Progenitor cell of endocrine pancreas (in vitro differentiated cells): ENCODE measurements at places on chromosomes 16 and 17. TPM values are rescaled to one million over a fixed set of nuclear protein-coding genes. Genes with fewer than 3 reads are reported as not detected.

GRCh38 chr16:8621222-8621571, 301 bp upstream of the METTL22 start:
- no peak for DNase-seq

DNA sequence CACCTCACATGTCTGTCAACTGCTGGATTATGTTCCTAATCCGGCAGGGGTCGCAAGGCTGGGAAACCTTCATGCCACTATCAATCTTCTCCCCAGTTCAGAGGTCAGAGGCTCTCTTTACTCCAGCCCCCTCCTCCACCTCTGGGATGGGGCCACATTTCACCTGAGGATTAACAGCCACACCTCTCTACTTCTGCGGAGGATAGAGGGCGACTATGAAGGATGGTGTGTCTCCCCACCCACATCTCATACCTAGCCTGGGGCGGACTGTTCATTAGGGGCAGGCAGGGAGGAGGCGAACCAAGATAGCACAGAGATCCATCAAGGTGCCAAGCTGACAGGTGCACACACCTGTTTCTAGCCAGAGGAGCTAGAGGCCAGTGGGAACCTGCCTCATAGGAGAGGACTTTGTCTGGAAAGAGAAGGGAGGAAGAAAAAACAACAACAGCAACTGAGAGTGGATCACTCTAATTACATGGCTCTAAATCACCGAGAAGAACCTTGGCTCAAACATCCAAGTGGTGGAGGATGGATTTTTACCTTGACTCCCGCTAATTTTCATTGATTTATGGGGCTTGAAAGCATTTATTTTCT, 41.9 kb upstream of the SKAP1 start:
- DNase-seq = no peak

GRCh38 chr17:36001862-36002603, 680 bp upstream of the CCL15 start:
- no peak for DNase-seq

GRCh38 chr17:46044286-46044928, 45.4 kb downstream of the STH start:
- DNase-seq = no peak

- DNase-seq = no peak
Observed at GRCh38 chr16:26091511-26091910, 399.8 kb downstream of the HS3ST4 start.

DNA sequence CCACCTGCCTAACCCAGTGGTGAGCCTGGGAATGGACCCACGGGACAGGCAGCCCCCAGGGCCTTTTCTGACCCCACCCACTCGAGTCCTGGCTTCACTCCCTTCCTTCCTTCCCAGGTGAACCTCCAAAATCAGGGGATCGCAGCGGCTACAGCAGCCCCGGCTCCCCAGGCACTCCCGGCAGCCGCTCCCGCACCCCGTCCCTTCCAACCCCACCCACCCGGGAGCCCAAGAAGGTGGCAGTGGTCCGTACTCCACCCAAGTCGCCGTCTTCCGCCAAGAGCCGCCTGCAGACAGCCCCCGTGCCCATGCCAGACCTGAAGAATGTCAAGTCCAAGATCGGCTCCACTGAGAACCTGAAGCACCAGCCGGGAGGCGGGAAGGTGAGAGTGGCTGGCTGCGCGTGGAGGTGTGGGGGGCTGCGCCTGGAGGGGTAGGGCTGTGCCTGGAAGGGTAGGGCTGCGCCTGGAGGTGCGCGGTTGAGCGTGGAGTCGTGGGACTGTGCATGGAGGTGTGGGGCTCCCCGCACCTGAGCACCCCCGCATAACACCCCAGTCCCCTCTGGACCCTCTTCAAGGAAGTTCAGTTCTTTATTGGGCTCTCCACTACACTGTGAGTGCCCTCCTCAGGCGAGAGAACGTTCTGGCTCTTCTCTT, 2.6 kb upstream of the STH start:
- no peak for DNase-seq

DNA sequence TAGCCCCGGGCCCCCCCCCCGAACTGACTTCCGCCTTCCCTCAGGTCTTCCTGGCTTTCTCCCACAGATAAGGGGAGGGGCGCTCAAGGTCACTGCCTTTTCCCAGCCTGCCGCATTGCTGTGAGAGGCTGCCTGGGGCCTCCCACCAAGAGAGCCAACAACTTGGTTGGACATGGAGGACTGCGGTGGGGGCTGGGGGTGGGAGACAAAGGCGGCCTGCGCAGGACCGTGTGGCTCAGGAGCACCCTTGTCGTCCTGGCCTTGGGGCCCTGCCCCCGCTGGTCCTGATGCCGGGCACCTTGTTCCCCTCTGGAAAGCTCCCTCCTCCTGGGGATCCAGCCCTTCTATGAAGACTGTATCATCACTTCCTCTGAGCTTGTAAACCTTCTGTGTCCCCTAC, 105.6 kb upstream of the FOXF1 start:
- DNase-seq = no peak

- DNase-seq = no peak
Observed at GRCh38 chr17:20955427-20956323, 87.1 kb downstream of the USP22 start.

GRCh38 chr16:25264597-25264996, 7.0 kb upstream of the ZKSCAN2 start:
- DNase-seq = no peak

DNA sequence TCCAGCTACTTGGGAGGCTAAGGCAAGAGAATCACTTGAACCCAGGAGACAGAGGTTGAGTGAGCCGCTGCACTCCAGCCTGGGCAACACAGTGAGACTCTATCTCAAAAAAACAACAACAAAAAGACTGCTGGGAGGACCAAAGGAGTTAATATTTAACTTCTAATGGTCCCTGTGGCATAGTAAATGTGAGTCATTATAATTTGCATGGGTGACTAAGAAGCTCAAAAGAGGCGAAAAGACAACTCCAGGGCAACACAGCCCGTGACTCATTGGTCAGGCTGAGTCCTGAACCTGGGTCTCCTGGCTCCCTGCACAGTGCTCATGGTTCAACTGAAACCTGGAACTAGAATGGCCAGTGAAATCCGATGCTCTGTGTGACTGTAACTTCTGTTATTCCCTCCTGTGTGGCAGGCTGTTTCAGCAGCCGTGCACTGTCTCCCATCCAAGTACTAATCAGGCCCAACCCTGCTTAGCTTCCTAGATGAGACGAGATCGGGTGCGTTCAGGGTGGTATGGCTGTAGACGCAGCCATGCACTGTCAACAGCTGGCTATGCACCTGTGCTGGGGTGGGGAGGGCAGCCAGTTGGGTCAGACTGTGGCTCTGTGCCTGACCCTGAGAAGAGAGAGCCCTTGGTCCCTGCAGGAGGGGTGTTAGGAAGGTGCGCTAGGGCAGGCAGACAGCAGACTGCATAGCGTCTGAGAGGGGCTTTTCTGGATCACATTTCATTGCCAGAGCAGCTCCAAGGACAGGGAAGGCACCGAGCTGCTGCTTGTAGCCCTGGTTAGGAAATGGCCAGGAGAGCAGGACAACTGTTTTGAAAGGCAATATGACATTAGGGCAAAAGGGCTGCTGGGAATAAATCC, 14.5 kb upstream of the GPRC5C start:
- no peak for DNase-seq

DNA sequence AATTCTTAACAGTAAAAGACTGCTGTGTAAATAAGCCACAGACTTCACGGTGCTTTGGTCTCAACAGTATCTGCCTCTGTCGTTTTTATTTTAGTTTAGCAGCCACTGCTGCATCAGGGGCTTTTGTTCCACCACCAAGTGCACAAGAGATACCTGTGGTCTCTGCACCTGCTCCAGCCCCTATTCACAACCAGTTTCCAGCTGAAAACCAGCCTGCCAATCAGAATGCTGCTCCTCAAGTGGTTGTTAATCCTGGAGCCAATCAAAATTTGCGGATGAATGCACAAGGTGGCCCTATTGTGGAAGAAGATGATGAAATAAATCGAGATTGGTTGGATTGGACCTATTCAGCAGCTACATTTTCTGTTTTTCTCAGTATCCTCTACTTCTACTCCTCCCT, 7.9 kb downstream of the HERPUD1 start:
- DNase-seq = no peak

GRCh38 chr16:74749291-74750055, 25.1 kb downstream of the FA2H start:
- no peak for DNase-seq

DNA sequence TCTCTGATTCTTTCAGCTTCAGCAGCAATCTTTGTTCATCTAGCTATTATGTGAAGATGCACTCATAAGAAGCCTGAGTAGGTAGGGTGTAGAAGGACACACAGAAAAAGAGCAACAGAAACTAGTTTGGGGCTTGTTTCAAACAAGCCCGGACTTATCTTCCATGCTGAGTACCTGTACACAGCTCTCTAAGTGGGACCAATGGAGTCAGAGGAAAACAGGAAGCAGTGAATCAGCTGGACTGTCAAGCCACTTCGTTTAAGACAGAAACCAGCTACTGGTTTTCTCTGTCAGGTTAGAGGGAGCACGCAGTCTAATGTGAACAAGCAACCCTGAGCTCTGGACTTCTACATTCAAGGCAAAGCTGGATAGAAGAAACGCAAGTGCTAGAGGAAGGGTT, 16.0 kb downstream of the MAP2K6 start:
- no peak for DNase-seq

- no peak for DNase-seq
Observed at GRCh38 chr17:4920351-4921048, 11.6 kb upstream of the GP1BA start.

GRCh38 chr17:2214929-2215615, 88.5 kb downstream of the SMG6 start:
- no peak for DNase-seq

DNA sequence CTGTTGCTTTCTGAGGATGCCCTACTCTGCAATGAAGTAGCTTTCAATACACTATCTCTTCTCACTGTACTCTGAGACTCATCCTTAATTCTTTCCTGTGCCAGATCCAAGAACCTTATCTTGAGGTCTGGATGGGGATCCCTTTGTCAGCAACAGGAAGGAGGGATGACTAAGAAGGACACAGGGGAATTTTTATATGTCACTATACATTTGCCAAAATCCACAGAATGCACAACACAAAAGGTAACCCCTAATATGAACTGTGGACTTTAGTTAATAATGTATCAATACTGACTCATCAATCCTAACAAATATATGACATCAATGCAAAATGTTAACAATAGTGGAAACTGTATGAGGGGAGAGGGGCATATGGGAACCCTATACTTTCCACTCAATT, 4.7 kb upstream of the RBBP6 start:
- no peak for DNase-seq

- peak; percentile 69 for DNase-seq
Observed at GRCh38 chr17:79835953-79836509, 3.2 kb downstream of the CBX4 start.

- no peak for DNase-seq
Observed at GRCh38 chr17:14940938-14941265, 324.2 kb downstream of the PMP22 start.

DNA sequence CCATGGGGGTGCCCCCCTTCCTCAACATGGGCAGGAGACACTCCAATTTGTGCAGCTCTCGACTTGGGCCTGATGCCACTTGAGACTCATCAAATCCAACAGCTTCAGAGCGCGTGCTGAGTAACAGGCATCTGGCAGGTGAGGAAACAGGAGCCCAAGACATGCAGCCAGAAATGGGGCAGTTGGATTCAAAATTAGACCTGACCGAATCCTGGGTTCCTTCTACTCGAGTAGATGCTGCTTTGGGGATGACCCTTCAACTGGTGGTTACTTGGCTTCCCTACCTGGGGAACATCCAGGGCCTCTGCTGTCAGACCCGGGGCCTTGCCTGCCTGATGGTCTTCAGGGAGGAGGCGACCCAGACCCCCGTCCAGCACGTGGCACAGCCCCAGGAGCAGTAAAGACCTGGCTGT, 488 bp upstream of the NTN3 start:
- DNase-seq = no peak

- peak; percentile 74 for DNase-seq
Observed at GRCh38 chr16:84952335-84953189, 58.8 kb downstream of the ZDHHC7 start.

DNA sequence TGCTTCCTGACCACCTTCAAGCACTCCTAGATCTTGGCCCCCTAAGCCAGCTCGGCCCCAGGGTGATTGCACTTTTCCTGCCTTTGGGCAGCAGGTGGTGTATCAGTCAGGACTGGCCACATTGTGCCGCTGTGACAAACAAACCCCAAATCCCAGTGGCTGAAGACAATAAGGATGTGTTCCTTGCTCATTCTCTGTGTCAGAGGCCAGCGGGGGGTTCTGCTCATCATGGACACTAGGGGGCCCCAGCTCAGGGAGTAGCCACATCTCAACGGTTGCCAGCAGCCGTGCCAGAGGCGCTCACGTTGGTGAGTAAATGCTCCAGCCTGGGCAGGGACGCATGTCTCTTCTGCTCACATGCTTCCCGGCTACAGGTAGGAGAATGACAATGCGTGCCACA, 60.4 kb downstream of the ZDHHC7 start:
- DNase-seq = no peak

DNA sequence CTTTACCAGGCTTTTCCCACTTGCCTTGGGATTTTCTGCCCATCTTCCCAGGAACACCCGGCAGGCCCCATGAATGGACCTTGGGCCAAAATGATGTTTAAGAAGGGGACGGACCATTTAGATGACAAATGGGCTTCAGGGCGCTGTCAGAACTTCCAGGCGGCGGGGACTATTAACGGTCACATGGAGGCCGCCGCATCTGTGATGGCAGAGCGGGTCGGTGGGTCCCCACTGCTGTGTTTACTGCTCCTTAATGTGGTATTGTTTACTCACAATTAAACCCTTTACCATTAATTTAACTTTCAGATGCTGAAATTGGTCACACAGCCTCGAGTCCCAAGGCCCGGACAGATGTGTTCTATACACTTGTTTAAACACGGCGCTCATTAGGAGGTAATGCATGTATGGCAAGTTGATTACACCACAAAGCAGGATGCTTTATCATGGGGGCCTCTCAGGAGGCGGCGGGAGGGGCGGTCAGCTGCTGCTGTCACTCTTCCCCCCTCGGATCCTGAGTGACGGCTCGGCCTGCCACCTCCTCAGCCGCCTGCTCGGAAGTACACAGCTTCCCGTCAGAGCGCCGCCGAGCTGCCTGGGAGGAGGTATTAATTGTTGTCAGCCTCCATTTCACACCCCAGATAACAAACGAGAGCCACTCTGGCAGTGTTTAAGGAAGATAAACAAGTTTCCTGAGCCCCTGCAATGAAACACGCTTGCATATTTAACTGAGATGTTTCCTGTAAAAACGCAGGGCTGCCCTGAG, 83.9 kb upstream of the IRX3 start:
- DNase-seq = no peak

GRCh38 chr17:77848257-77848656, 110.2 kb upstream of the TNRC6C start:
- no peak for DNase-seq

Gene PKMYT1
- 33.7 and 36.5 TPM in 2 replicates for total RNA-seq

Gene PGP
- total RNA-seq = 28.5 and 30.6 TPM in 2 replicates

Gene GRIN2A
- 1.7 and 1.9 TPM in 2 replicates for total RNA-seq

Gene ZNF287
- 11.6 TPM in 2 replicates for total RNA-seq

Gene NR1D1
- 2.4 and 2.6 TPM in 2 replicates for total RNA-seq

Gene CD300A
- total RNA-seq = 3.9 and 4.5 TPM in 2 replicates

Gene ATP2A3
- 54.0 and 59.2 TPM in 2 replicates for total RNA-seq

Gene KATNIP
- total RNA-seq = 48.1 and 48.7 TPM in 2 replicates

Gene RPTOR
- total RNA-seq = 39.9 and 40.0 TPM in 2 replicates

Gene PITPNM3
- total RNA-seq = 2.8 and 3.3 TPM in 2 replicates

Gene GPATCH8
- total RNA-seq = 70.9 and 76.5 TPM in 2 replicates

Gene NEUROD2
- total RNA-seq = not detected in 2 replicates

Gene GSPT1
- total RNA-seq = 89.9 and 92.5 TPM in 2 replicates

Gene NPIPA8
- 0.34 and 0.93 TPM in 2 replicates for total RNA-seq

Gene OSGIN1
- 2.3 and 2.7 TPM in 2 replicates for total RNA-seq

Gene CES1
- total RNA-seq = not detected in 2 replicates
